HAP-1 (cell line): ENCODE measurements at places on chromosomes 5 and 9.

DNA sequence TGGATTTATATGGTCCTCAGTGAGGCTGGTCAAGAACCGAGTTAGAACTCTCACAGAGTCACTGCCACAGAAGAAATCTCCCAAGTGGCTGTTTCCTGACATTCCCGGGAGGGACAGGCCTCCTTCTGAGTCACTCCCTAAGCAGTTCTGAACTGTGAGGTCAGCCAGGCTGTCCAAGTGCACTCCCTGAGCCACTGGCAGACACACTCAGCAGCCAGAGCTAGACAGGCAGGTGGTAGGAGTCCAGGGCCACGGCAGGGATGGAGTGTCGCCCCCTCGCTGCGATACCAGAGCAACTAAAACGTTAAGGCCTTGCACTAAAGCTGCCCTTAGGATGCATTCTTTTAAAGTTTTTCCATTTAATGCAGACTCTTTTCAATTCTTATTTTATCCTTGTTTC, 3.4 kb downstream of the IL4 start:
- DNase-seq: no peak

GRCh38 chr9:15882328-15882727, 329.5 kb downstream of the CCDC171 start:
- DNase-seq: no peak

GRCh38 chr5:163384669-163385068, 52.7 kb upstream of the CCNG1 start:
- DNase-seq: no peak

GRCh38 chr9:127506814-127507750, 55.8 kb downstream of the LRSAM1 start:
- no peak for DNase-seq

DNA sequence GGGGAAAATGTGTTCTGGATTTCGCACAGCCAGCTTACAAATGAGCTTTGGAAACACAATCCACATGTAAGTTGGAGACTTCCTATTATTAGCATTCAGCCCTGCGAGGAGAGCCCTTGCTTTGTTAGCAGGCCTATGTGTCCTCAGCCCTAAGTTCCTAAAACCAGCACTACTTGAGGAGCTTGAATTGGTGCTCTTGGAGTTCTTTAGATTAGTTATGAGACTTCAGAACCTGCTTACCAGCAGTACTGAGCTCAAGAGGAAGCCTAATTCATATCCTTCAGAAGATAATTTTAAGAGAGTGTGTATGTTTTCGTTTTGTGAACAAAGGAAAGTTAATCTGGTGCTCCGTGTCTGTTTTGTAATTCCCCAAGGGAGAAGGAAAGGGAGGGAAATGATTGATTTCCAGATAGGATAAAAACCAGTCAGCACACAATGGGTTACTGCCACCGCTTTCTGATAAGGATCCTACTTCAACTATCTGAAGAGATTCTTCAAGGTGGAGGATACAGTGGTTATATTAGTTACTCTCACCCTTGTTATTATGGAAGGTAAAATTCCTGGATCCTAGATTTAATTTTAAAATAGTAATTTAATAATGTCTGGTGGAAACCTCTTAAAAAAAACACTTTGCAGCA, 35.2 kb downstream of the PIK3R1 start:
- DNase-seq: no peak

DNA sequence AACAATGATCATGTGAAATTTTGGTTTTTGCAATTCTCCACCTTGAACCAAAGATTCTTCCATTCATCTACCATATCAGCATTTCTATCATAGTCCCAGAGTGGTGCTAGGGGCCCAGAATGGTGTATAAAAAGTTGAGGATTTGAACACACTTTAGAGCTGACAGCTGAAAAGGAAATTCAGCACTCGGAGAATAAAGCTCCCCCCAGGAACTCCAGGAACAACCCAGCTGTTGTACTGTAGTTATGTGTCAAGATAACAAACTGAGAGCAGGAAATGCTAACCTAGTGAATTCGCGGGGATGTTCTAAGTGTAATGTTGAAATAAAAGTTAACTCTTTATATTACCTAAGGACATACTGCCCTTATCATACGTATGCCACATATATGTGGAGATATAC, 216.7 kb downstream of the NFIB start:
- DNase-seq: no peak

DNA sequence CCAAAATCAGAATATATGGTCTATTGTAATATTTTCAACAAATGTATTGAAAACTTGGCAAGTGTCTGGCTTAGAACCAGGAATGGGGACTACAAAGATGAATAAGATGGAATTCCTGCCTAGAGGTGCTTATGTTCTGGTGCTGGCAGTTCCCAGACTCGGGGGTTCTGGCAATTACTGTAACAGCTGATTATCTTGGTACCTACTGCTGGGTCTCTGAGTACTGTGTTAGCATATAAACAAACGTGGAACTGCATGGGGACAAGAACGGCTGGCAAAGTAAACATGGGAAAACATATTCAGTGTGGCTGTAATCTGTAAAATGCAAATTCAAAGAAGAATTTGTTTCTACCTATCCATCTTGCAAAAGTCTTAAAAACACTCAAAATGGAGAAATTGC, 89.9 kb downstream of the SLC24A2 start:
- no peak for DNase-seq

- no peak for DNase-seq
Measured at GRCh38 chr9:134730011-134730760, 88.6 kb downstream of the COL5A1 start.

DNA sequence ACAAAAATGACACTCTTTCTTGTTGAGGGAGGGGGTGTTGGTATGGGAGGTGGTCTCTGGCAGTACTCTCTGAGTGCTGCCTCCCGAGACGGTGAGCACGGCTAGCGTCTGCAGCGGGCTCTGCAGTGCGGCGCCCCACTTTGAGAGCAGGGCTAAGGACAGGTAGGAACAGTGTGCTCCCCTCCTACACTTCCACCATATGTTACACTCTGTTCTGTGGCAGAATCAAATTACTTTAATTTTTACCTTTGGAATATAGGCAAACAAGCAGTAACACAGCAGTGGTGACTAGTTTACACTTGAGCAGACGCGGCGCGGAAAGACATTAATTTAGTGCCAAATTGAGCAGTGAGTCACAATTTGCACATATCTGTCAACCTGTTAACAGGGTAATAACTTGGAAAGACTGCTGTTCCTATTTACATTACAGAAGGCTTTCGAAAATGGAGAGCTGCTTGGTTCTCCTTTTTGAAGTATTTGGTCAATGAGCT, 136.3 kb downstream of the MED27 start:
- DNase-seq: no peak

GRCh38 chr9:130981002-130981755, 27.8 kb upstream of the LAMC3 start:
- DNase-seq: no peak

- DNase-seq: no peak
Measured at GRCh38 chr5:132086277-132086794, 12.7 kb downstream of the CSF2 start.

DNA sequence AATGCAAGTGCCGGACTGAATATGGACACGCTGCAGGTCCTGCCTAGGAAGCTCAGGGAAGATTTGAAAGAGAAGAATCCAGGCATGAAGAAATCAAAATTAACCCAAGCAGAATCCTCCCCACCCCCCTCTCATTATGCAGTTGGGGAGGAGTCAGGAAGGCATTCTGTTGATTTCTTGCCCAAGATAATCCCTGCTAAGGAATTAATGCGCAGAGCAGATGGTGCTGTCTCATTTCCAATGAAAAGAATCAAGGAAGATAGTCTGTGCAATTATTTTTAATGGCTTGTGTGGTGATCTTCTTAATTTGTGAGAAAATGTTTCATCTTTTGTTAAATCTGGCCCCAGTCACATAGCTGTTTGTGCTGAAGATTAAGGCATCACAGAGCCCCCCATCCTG, 145.0 kb downstream of the ZNF462 start:
- no peak for DNase-seq
